Nephron progenitor cell (in vitro differentiated cells): ENCODE measurements at places on chromosomes 11 and 22.

DNA sequence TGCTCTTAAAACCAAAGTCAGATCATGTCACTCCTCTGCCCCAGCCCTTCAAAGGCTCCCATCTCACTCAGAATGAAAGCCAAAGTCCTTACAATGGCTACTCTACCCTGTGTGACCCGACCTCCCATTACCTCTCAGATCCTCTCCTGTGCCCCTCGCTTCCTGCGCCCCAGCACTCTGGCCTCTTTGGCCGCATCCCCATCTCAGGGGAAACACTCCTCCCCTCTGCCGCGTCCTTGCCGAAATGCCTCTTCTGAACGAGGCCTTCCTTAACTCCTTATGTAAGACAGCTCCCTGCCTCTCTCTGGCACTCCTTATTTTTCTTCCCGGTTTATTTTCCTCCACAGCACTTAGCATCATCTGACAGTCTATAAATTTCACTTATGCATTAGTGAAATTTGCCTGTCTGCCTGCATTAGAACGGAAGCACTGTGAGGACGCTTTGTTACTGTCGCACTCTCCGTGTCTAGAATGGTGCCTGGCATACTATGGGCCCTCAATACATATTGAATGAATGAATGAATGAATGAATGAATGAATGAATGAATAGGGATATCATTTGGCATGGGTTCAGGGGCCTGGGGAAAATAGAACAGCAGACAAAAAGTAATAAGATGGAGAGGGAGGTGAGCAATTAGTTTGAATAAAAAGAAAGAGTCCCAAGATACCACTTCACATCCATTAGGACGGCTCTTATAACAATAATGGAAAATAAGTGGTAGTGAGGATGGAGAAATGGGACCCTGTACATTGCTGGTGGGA, 137.8 kb downstream of the CEP164 start:
- no peak for DNase-seq

DNA sequence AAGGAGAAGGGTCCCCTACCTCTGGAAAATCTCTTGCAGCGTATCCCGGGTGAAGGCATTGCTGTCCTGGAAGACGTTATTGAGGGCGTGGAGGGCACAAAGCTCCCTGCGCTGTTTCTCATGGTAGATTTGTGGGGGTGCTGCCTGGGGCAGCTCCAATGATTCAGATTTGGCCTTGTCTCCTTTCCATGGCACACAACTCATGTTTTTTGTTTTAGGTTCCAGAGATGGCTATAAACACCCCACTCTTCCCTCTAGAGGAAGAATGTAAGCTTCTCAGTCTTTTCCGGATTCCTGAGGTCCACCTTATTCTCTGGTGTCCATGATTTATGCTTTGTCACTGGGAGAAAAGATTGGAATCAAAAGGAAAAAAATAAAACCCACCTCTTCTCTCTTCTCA, 959 bp downstream of the JOSD1 start:
- DNase-seq = no peak

DNA sequence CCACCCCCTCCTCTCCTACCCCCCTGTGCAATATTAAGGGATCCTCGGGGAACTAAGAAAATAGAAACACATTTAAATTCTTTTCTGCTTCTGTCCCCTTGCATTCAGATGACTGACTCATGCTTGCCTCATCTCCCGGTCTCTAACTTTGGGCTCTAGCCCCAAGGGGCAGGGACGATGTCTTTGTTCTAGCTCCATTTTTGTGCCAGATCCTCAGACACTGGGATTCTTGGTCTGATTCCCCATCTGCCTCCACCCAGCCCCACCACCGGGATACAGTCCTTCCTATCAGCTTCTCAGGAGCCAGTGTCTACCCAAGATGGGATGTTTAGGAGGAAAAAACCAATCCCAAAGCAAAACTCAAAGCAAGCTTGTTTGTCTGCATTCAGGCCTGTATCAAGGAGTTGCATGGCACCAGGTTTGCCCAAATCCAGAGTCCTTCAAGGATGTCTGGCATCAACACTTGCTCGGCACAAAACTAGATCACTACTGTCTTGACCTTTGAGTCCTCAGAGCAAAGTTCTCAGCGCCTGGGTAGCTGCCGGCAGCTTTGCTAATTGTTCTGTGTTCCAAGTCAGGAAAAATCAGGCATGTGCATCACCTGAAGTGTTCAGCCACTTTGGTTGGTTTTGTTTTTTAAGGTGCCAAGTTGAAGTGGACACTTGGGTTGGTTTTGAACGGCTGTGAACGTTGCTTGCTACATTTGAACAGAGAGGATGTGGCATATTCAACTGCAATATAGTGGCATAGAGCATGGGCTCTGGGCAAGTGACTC, 212.8 kb downstream of the DSCAML1 start:
- no peak for DNase-seq

DNA sequence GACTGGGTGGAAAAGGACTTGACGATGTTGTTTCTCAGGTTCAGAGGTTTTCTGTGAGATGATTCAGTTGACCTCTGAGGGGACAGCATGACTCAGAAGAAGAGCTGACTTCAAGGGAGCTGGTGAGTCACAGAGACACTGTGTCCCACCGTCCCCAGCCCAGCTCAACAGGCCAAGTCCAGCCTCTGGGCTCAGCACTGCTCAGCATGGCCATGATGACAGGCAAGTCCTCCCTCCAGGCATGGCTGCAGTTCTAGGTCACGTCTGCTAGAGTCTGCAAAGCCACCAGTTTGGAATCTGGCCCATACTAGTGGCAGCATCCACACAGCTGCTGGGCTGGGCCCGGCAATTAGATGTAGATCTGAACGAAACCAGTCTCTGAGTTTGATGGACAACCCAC, 12.9 kb downstream of the TRIM29 start:
- DNase-seq = no peak

GRCh38 chr11:59766542-59767224, 11.5 kb downstream of the STX3 start:
- no peak for DNase-seq

DNA sequence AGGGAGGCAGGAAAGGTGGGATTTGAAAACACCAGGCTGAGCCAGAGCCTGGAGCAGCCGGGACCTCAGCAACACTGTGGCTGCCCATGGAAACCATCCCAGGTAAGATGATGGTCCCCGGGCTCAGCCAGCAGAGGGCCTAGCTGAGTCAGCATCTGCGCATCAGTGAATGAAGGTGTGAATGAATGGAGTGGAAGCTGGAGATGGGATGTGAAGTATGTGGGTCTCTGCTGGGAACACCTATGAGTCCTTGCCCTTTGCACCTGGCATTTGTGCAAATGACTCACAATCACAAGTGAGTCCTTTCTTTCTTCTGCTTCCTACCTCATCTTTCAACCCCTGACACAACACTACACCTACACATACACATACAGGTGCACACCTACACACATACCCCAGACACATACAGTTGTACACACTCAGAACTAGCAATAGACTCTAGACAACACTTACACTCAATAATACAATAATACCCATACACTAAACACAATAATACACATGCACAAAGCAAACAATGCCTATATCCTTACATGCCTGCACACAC, 62.8 kb upstream of the PRDM11 start:
- DNase-seq = no peak

- DNase-seq = no peak
Observed at GRCh38 chr11:82906931-82907330, 5.4 kb downstream of the DDIAS start.

- no peak for DNase-seq
Observed at GRCh38 chr11:94825031-94825430, 56.9 kb downstream of the AMOTL1 start.
